NCI-H187 treated with DMSO at 0.1 percent for 48 hours (cell line): ENCODE measurements at places on chromosomes 11 and 22.

DNA sequence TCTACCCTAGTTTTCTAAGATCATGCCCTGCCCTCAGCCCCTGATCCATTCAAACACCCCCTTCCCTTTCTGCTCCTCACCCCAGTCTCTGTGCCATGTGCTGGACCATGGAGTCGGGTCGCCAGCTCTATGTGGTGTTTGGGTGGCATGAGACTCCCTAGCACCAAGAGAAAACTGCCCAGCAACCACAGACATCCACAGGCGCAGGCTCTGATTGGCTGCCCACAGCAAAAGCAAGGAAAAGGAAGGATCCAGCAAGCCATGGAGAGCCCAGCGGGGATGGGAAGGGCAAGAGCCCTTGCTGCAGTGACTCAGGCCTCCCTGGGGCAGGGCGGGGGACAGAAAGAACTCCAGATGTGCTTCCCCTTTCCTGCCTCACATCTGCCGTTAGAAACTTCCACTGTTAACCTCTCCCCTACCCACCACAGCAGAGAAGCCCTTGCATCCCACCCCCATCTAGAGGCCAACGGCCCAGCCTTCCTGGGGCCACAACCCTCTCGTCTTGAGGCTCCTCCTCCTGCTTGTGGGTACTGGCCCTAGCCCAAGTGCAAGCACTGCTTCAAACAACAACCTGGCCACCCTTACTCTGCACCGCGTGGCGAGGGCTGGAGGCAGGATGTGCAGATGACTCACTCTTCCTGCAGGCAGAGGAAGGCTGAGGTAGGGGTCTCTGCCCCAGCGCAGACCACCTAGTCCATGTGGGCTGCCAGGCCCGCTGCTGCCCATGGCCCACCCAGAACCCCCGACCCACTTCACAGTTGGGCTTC lies 9.7 kb upstream of the AHNAK start:
- no peak for DNase-seq

GRCh38 chr11:111521135-111521534 lies 6.6 kb downstream of the HOATZ start:
- no peak for DNase-seq

DNA sequence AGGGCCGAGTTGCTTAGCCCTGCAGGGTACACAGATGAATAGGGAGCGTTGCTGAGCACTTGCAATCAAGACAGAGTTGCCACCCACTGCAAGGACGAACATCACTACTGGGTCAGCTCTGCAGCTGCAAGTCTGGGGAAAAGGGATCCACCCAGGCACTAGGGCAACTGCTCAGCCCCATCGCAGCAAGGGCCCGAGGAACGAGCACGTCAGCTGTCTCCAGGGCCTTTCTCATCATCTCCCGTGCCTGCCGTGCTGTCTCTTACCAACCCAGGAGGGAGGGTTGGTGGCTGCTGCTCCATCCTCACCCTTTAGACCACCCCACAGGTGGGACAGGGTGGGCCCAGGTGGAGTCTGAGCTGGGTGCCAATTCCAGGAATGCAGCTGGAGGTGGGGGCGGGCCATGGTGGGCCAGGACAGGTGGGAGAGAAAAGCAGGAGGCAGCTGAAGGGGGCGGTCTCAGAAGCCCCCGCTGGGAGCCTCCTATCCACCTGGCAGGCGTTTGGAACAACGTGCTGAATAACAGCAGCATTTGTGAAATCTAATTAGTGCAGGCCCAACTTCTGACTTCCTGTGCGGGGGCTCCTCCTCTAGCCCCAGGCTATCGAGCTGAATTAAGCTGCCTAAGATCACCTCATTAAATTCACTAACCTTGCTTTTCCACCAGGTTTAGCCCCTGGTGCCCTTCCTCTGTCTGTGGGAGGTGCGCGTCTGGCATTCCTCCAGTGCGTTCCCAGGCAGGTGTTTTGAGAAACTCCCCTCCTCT lies 252.5 kb downstream of the ST3GAL4 start:
- no peak for DNase-seq

- DNase-seq = no peak
These were observed 36.0 kb downstream of the KCNQ1 start for GRCh38 chr11:2480874-2481220.

GRCh38 chr11:62514151-62514550 lies 32.5 kb downstream of the AHNAK start:
- no peak for DNase-seq

- DNase-seq = no peak
These were observed 2.4 kb upstream of the CECR2 start for GRCh38 chr22:17366830-17367229.

DNA sequence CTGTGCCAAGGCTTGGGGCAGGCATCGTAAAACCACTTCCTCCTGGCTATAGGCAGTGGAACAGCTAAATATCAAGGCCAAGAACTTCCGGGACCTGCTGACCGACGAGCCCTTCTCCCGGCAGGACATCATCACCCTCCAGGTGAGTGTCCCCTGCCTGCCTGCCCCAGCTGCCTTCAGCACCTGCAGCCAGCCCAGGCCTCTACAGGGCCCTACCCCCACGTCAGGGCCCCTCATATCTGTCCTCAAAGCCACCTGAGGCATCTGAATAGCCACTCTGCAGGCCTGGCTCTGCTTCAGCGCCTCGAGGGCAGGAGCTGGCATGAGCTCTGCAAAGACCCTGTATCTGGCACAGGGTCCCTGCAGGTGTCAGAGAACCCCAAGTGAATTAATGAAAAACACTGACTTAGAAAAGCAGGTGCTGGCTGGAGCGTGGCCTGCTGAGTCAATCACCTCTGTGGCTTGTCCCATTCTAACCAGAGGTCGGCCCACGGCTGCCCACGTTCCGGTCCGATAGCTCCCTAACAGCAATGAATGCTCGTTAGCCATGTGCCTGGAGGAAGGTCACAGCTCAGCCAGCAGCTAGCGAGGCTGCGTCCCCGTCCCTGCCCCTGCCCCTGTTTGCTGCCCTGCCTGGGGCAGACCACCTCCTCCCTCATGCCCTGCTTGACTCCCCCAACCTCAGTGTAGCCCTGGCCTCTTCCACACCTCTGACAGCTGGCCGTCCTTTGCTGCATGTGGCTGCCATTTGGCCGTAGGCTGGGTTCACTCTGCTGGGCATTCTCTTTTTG lies 16.8 kb downstream of the PPIL2 start:
- no peak for DNase-seq

- no peak for DNase-seq
These were observed 2.3 kb downstream of the PRSS23 start for GRCh38 chr11:86802601-86803051.

DNA sequence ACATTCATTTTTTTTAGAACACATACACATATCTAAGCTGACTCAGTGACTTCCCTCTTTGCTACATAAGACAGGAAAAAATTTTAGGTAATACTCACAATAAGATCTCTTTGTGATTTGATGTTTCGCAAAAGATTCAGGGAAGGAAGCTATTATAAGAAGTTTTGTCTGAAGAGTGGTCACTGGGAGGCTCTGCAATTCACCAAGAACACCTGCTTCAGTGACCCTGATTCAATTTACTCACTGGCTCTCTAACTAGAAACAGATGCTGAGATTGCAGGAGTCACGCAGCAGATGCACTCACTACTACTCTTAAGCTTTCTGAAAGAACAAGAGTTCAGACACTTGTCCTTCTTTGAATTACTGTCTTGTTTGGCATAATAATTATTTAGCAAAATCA lies 193.6 kb upstream of the DDI1 start:
- no peak for DNase-seq

DNA sequence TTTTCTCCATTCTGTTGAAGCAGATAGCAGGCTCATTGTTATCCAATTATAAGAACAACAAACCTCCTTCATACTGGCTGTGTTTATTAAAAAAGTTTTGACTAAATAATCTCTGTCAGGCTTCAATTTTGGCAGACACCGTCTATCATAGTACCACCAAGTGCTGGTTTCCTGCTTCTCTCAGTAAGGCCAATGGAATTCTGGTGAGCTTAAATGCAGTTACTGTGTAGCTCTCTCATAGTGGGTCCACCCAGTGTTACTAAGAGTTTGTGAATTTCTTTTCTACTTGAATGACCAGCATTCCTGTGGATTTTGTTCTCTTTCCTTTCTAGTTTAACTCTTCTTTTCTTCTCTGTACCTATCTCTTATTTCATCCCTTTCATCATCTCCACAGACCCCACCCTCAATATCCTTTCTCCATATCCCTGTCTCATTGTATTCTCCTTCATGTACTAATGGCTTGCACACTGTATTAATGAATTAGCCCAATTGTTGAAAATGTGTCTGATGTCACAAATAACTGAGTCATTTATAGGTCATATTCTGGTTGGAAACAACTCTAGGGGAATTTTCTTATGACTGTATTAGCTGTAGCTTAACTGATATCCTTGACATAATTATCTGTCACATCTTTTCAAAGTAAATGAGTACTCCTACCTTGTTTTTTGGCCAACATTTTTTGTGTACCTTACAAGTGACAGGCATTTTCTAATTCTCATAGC lies 372.1 kb downstream of the FAT3 start:
- no peak for DNase-seq

DNA sequence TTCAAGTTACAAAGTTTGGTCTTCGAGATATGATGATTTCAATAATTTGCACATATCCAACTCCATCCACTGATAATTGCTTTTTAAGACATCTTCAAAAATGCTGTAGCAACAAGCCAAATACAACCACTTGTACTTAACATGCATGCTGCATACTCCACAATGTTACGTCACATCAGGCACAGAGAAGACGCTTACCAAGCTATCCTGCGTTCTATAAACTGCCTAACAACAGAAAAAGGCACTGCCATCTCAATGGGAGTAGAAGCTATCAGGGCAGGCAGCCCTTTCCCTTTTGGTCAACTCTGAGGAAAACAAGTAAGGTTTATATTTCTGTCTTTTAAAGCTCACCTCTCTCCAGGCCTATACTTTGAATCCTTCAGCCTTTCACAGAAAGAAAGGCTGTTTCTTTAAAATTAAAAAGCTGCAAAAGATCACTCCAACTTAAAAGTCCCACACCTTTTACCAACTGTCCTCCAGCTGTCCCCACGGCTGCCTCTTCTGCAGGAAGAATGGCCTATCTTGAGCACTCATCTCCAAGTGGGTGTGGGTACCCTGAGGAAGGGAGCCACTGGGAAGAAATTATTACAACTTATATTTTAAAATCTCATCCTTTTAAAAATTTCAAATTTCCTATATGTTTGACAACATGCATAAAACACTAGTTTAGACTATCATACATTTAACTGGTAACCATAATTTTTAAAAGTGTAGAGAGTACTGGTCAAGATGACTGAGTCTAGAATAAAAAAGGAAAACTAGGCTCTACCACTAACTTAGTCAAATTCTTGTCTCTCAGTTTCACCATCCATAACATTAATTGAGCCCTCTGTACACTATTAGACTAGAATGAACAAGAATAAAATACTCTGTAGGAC lies 14.5 kb downstream of the PHF21A start:
- no peak for DNase-seq

DNA sequence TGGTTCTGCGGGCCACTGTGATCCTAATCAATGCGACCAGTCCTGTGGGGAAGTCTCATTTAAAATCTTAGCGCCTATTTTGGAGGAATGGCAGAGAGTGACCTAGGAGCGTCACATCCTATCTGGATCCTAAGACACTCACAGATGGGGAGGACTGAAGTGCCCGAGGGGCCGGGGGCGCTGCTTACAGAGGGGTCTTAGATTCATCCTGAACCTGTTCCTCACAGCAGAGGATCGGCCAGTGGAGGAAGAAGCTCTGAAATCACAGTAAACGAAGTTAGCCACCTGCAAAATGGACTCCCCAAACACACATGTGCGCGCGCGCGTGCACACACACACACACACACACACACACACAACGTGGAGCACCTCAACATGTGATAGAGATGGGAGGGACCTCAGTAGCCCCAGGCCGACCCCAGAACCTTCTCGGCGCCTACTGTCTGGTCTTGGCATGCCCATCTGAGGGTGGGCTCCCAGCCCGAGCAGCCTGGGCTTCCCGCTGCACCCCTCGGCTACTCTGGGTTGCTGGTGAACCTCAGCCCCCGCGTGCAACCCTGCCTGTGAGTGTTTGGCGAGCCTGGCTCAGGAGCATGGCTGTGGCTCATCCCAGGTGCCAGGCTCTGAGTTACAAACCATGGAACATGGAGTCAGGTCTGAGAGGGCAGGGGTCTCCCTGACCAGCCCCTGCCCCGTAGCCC lies 613.3 kb downstream of the TBC1D22A start:
- DNase-seq = no peak
